C1 segment of cervical spinal cord (tissue), 14 donors: ENCODE measurements at places on chromosomes 4 and X.

- DNase-seq, result no peak
These were observed 51.8 kb upstream of the DUX4 start for GRCh38 chr4:190121759-190122158.

DNA sequence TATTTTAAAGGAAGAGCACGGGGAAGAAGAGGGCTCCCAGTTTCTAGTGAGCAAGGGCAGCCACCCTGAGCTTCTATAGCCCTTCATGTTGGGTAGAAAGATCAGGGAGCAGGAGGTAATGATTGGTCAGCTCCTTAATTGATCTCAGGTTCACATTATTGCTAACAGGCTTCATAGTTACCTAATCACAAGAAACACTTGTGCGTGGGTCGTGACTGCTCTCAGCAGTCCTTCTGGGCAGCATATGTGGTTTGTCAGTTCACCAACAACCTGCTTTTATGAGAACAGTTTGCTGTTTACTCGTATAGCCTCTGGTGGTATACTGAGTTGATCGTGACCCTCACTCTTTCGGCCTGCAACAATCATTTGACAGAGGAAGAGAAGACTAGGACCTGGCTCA, 4.7 kb upstream of the DOK7 start:
- no peak for DNase-seq

DNA sequence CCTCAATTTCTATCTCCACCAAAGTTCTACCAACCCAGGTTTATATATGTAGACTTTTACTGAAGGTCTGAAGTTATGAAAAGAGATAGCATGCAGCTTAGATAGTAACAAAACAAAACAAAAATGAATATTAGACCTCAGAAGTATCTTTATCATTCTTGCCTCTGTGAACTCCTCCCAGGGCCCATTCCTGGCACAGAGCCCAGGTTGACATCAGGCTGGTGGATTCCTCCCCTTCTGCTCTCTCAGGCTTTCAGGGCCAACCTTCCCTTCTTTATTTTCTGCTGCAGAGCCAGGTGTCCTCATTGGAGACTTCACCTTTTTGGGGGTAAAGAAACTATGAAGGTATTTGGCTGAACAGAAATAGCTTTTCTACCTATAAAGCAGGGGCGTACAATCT, 112.8 kb upstream of the PITX2 start:
- no peak for DNase-seq

- no peak for DNase-seq
These were observed 63.2 kb downstream of the CD40LG start for GRCh38 chrX:136711147-136711546.

- DNase-seq, result no peak
These were observed 173.6 kb downstream of the HHIP start for GRCh38 chr4:144819591-144819990.
